ENCODE measurements at places on chromosomes 3 and 15. TPM values are rescaled to one million over a fixed set of nuclear protein-coding genes. Genes with fewer than 3 reads are reported as not detected.

DNA sequence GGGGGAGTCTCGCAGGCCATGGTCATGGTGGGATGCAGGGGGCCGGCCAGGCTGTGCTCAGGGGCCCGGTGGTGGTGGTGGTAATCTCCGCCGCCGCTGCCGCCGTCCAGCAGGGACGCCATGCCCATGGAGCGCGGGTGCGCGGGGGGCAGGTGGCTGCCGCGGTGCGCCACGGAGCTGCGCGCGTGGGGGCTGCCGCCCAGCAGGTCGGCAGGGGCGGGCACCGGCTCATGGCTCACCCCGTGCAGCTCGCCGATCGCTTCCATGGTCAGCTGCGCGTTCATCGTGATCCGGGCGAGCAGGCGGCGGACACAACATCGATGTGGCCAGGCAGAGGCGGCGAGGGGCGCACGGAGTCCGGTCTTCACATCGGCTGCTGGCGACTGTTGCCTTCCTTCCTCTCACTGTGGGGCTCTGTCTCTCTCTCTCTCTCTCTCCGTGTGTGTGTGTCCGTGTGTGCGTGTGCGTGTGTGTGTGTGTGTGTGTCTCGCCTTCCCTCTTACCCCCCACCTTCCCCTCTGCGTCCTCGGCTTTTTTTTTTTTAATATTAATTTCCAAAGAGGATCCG is 451 bp downstream of the ONECUT1 start:
- no peak overlapping the region for H3K27ac ChIP-seq
- H3K27me3 ChIP-seq, result peaks cover 92% of the 10 kb centered on the region
- peaks cover 5% of the 10 kb centered on the region for H3K4me1 ChIP-seq
- H3K4me3 ChIP-seq, result peak overlapping the region; percentile 46
- no peaks in the 10 kb centered on the region for H3K36me3 ChIP-seq

DNA sequence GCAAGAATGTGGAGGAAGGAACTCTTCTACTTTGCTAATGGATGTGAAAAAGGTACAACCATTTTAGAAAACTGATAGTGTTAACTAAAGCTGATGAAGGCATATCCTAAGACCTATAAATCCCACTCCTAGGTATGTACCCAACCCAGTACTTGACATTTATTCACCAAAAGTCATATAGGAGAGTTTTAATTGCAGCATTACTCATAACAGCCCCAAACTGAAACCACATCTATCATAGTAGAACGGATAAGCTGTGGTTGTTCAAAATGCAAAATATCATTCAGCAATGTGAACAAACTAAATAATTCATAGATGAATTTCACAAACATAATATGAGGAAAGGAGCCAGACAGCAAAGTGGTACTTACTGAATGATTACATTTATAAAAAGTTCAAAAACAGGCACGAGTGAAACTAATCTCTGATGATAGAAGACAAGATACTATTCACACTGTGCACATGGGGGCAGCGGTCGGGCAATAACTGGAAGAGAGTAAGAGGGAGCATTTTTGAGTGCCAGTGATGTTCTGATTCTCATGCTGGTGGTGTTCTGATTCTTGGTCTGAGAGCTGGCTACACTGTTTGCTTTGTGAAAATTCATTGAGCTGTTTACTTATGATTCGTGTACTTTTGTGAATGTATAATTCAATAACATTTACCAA is 34.3 kb downstream of the GOLIM4 start:
- no peak overlapping the region for H3K27ac ChIP-seq
- no peak for DNase-seq
- peaks cover 7% of the 10 kb centered on the region for H3K4me1 ChIP-seq
- H3K36me3 ChIP-seq, result no peaks in the 10 kb centered on the region

ENTPD3 gene
- not detected for total RNA-seq

KCNMB3 gene
- total RNA-seq, result 0.72 TPM

Measured in IMR-90 (cell line).